Suppressor macrophage treated with lipopolysaccharide for 4 hours (primary cell): ENCODE measurements at places on chromosomes 1 and 21.

- no peak for DNase-seq
These were observed 11.4 kb downstream of the KCNJ6 start for GRCh38 chr21:37904856-37905255.

DNA sequence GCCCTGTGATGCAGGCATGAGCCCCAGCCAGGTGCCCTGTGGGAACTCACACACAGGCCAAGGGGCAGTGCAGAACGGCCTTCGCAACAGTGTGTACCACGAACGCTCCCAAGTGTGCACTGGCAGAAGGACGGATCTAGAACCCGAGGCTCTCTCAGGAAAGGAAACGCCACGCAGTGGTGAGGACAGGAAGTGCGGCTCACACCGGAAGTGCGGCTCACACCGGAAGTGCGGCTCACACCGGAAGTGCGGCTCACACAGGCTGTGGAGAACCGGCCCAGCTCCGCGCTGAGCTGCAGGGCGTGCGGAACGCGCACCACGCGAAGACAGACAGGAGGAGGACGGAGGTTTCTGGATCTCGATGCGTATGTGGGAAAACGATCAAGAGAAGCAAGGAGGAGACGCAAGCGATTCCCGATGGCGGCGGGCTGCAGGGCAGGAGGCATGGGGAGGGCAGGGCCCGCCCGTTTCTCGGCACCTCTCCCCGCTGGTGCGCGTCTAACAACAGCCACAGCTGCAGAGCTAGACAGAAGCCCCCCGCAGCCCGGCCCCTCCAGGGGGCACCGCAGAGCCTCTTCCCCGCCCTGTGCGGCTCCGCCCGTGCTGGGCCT lies 35.9 kb upstream of the TMEM52 start:
- no peak for DNase-seq

GRCh38 chr1:184941735-184942134 lies 32.6 kb downstream of the NIBAN1 start:
- DNase-seq: no peak

DNA sequence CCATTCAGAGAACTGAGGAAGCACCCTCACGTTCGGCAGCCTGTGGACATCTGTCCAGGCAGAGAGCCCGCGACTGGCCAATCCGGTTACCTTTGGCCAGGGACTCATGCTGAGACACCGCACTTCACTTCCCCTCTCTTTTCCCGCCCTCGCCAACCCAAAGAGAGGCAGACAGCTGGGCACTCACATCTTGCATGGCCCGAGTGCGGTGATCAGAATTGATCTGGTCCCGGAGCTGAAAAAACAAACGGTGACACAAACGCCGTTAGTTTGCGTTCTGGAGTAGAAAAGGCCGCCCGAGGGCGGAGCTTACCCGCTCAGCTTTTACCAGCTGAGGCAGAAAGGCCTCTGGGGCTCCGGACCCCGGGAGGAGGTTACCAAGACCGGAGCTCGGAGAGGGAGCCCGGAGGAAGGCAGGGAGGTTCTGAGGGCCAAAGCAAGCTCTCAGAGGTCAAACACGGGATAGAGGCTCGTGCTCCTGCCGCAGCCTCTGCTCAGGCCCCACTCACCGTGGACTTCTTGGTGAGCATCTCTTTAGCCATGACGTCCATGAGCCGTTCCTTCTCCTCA lies 376 bp downstream of the SF3A3 start:
- peak; percentile 48 for DNase-seq

- no peak for DNase-seq
These were observed 20.1 kb upstream of the ZP4 start for GRCh38 chr1:237910834-237911233.

GRCh38 chr21:45950740-45951515 lies 30.6 kb upstream of the COL6A1 start:
- no peak for DNase-seq

DNA sequence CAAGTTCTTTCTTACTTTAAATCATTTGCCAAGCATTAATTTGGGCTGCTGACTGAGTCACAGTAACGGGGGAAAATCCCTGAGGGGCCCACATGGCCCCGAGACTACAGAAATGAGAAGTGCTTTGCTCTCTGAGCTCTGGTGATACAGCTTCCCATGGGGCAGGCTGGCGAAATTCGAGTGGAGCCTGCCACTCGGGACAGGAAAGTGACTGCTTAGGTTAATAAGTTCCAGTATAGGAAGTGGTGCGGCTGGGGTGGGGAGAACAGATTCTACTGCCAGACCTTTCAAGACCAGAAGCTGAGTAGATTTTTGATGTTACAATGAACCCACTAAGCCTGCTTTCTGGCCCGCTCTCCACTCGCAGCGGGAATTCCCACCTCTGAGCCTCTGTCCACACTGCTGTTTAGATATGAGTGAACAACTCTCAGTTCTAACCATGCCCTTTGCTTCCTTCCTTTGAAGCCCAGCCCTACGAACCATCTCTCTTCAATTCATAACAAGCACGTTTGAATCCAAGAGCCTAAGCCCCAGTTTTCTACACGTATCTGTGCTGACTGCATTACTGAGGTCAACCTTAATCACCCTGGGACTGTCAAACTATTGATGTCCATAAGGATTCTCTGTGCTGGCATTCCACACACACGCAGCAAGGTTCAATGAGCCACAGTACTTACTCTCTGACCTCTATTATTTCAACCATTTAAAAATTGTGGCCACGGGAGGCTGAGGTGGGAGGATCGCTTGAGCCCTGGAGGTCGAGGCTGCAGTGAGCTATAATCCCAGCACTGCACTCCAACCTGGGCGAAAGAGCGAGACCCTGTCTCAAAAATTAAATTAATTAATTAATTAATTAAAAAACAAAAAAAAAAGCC lies 9.6 kb downstream of the ZBTB17 start:
- peak; percentile 98 for DNase-seq

DNA sequence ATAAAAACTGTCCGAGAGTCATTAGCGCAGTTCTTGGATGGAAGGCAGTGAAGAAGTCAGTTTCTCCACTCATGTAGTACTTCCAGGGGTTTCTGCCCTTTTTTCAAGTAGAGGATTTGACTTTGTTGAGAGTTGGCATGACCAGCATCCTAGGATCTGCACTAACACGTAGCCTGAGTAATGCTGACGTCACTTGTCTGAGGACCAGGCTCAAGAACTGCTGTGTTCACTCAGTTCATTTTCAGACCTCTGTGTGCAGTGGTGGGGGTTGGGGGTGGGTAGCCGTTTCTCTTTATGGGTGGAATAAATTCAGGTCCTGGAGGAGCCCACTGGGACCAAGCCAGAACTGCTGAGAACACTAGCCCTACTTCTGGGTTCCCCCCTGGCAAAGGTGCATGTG lies 53.3 kb downstream of the MRPS6 start:
- DNase-seq: no peak

- DNase-seq: no peak
These were observed 46.2 kb upstream of the SLC44A3 start for GRCh38 chr1:94773931-94774422.

- no peak for DNase-seq
These were observed 16.1 kb downstream of the F5 start for GRCh38 chr1:169570172-169570574.

DNA sequence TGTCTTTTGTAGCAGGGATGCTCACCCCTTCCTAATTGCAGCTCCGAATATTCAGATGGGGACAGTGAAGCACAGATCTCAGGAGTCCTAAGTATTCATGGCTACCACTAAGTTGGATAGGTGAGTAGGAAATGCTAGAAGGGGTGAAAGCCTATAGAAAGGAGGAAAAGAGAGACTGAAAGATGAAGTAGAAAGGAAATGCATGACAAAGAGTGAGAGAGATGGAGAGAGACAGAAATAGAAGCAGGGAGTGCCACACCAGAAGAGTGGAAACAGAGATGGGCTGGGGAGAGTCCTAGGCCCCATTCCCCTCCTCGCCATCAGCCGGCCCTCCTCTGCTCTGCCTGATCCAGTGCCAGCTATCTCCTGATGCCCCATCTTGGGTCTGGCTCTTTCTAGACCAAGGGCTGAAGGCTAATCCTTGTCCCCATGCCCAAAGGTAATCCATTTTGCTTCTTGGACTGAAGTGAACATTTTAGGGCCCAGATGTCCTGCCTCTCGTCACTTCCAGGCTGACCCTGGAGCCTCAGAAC lies 2.0 kb downstream of the PEA15 start:
- no peak for DNase-seq

GRCh38 chr1:200819726-200820125 lies 53.1 kb upstream of the GPR25 start:
- peak; percentile 19 for DNase-seq

GRCh38 chr1:196372896-196373536 lies 235.2 kb downstream of the KCNT2 start:
- peak; percentile 59 for DNase-seq

- DNase-seq: no peak
These were observed 508.0 kb downstream of the OMA1 start for GRCh38 chr1:58038574-58038973.

GRCh38 chr21:33380483-33380998 lies 22.7 kb upstream of the IFNGR2 start:
- peak; percentile 98 for DNase-seq

GRCh38 chr21:38272215-38272614 lies 15.4 kb downstream of the KCNJ15 start:
- no peak for DNase-seq

- no peak for DNase-seq
These were observed 48.0 kb downstream of the MARK1 start for GRCh38 chr1:220575718-220576497.

GRCh38 chr1:59494145-59494833 lies 197.4 kb downstream of the FGGY start:
- DNase-seq: peak; percentile 69

DNA sequence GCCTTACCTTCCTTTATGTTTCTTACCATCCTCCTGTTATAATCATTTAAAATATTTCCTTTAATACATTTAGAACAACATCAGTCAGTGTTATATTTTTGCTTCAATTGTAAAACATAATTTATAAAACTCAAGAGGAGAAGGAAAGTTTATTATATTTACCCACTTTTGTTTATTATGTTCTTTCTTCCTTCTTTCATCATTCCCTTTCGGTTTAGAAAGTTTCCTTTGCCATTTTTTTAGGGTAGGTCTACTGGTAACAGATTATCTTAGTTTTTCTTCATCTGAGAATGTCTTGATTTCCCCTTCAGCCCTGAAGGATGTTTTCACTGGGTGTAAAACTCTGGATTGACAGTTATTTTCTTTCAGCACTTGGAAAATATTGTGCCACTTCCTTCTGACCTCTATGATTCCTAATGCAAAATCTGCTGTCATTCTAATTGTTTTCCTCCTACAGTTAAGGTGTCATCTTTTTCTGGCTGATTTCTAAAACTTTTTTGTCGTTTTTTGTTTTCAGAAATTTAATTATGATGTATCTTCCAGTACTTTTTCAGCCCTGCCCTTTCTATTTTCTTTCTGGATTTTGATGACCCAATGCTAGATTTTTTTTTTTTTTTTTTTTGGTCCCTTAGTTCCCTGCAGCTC lies 25.0 kb downstream of the PTPN22 start:
- no peak for DNase-seq

- no peak for DNase-seq
These were observed 2.5 kb upstream of the POGK start for GRCh38 chr1:166836733-166837132.

GRCh38 chr1:2525920-2526823 lies at the start of gene PANK4:
Gene PANK4, minus strand, starts transcription at chr1:2526596. Its CDS starts 9 bp downstream, at chr1:2526587.
- DNase-seq: peak; percentile 97

DNA sequence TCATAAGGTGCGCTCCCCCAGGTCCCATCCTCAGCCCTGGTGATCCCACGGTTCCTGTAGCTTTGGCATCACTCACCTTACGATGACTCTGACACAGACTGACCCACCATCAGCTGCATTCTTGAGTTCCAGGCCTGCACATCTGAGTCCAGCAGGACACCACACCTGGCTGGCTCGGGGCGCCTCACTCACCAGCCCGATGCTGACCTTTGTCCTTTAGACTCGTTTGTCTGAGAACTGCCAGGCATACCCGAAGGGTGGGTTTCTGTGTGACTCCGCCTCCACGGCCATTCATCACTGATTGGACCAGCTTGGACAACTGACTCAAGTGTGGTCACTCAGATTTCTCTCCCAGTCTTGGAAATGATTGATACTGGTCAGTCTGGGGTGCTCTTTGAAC lies 129.4 kb upstream of the CSF3R start:
- DNase-seq: no peak

DNA sequence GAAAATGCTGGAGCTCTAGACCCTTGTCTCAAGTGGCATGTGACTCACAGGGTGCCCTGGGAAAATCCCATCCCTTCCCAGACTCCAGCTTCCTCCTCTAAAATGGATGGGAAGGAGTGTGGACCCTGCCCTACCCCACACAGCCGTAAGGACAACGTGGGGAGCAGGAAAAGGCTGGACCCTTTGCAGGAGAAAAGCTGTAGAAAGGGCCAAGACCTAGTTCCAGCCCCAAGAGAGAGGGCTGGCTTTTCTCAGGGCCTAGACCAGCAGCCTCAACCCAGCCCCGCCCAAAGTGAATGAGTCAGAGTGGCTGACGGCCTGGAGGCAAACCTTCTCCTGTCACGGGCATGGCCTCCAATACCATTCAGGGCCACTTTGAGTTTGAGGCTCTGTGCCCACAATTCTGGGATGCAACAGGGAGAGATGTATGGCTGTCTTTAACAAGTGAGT lies 1.1 kb downstream of the LAMB3 start:
- peak; percentile 93 for DNase-seq

GRCh38 chr1:29793101-29793546 lies 556.8 kb downstream of the PTPRU start:
- DNase-seq: peak; percentile 92
